ENCODE measurements at places on chromosomes 3 and 15.

GRCh38 chr15:48463366-48463880, 132.2 kb downstream of the DUT start:
- no peak for DNase-seq

DNA sequence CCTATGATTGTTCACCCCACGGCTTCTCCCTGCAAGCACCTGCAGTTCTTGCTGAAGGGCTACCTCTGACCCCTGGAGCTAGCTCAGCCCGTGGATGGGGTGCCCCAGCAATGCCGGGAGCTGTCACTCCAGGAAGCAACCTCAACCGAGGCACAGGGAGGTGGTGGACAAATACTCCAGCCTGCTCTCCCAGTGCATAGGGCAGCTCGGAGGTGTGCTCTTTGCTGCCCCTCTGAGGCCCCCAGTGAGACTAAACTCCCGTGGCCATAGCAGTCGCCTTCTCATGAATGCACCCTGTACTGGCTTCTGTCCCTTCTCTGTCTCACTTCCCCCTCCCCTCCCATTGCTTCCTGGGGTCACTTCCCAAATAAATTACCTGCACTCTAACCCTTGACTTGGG, 48.5 kb downstream of the LINGO1 start:
- peak; percentile 5 for DNase-seq

DNA sequence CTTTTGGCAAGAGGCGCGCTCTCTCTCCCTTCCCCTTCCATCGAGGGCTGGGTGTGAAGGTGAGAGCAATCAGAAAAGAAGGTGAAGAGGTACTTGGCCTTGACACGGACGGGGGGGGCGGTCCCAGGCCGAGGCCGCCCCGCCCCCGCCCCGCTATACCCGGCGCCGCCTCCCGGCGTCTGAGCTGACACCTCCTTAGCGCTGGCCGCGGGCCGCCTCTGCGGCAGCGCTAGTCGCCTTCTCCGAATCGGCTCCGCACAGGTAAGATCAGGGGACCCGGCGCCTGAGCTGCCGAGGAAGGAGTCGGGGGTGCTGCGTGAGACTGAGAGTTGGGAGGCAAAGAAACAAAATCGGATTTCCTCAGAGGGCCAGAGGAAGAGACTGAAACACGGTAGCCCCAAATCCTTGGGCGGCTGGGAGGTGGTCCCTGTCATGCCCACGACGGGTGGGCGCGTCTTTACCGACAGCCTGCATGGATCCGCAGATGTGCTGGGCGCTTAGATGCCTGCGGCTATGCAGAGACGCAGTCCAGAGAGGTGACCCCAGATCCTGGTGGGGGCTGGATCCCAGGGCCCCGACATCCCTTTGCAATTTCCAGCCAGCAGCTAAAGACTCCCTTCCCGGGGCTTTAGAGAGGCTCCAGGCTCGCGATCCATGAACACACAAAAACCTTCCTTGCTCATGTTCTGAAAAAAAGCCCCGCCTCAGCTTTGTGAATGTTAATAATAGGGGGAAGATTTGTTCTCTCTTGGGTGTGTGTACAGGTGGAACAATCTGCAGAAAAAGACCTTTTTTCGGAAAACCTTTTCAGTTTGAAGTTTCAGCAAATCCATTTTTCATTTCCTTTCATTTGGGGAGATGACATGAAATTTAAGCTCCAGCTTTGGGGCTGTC, at the start of gene ENTPD3:
ENTPD3 (plus strand) TSS at position 184 of the 894 bp plus-strand sequence. CDS start 874 bp downstream, outside the sequence.
- peak; percentile 29 for DNase-seq

- no peak for DNase-seq
Measured at GRCh38 chr15:59020322-59020721, 32.9 kb downstream of the RNF111 start.

GRCh38 chr15:76932135-76932966, 802 bp downstream of the RCN2 start:
- DNase-seq, result peak; percentile 26

- DNase-seq, result no peak
Measured at GRCh38 chr3:14290631-14291385, 111.6 kb upstream of the SLC6A6 start.

DNA sequence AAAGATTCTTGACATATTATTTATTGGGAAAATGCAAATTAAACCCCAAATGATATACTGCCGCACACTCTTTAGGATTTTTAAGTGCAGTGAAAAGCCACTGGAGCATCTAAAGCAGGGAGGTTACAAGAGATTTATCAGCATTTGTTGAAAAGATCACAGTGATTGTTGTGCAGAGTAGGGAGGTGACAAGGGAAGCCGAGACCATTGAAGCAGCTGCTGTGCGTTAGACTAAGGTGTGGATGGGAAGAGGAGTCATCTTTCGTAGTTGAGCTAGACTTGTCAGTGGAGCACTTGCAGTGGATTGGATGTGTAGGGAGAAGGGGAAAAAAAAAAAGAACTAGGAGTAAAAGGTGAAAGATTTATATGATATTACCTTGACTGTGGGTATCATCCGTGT, 854.6 kb downstream of the NTRK3 start:
- no peak for DNase-seq

GRCh38 chr15:83065431-83065830, 1.6 kb downstream of the BTBD1 start:
- DNase-seq, result peak; percentile 18

- DNase-seq, result no peak
Measured at GRCh38 chr3:105938101-105938500, 69.3 kb upstream of the CBLB start.

- no peak for DNase-seq
Measured at GRCh38 chr15:81373775-81374395, at the start of gene TMC3. Gene TMC3 (minus strand): TSS chr15:81374213. CDS start chr15:81374077, 136 bp downstream.

DNA sequence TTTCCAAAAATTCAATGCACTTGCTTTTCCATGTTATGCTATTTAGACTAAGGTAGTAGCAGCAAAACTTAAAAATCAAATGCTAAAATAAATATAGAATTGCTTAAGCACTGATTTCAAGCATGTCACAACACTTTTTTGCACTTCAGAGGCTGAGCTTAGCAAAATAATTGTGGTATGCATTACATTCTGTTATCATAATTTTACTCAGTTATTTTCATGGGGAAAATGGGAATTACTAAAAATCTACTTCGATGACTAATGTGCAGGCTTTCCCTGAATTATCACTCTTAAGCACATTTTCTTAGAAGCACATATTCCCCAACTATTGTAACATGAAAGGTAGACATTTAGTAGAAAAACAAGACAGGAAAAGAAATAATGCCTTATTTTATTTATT, 322.4 kb upstream of the CBLB start:
- no peak for DNase-seq

GRCh38 chr15:59622289-59622688, 10.7 kb downstream of the GCNT3 start:
- peak; percentile 63 for DNase-seq

- no peak for DNase-seq
Measured at GRCh38 chr15:84949043-84949442, 32.6 kb upstream of the PDE8A start.

DNA sequence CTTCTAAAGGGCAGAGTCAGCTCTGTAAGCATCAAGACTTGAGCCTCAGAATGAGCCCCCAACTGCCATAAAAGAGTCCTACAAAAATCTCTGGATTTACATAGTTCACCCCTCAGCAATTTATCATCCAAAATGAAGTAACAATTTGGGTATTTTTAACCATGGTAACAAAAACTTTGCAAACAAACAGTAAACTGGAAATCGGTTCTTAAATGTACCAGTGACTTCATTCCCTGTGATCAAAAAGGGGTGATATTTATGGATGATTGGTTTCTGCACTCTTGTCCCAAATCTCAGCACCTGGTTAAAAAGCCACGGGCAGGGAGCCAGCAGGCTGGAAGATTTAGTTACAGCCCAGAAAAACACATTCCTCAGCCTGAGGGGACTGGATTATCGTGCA, 73.6 kb downstream of the TFG start:
- DNase-seq, result no peak

DNA sequence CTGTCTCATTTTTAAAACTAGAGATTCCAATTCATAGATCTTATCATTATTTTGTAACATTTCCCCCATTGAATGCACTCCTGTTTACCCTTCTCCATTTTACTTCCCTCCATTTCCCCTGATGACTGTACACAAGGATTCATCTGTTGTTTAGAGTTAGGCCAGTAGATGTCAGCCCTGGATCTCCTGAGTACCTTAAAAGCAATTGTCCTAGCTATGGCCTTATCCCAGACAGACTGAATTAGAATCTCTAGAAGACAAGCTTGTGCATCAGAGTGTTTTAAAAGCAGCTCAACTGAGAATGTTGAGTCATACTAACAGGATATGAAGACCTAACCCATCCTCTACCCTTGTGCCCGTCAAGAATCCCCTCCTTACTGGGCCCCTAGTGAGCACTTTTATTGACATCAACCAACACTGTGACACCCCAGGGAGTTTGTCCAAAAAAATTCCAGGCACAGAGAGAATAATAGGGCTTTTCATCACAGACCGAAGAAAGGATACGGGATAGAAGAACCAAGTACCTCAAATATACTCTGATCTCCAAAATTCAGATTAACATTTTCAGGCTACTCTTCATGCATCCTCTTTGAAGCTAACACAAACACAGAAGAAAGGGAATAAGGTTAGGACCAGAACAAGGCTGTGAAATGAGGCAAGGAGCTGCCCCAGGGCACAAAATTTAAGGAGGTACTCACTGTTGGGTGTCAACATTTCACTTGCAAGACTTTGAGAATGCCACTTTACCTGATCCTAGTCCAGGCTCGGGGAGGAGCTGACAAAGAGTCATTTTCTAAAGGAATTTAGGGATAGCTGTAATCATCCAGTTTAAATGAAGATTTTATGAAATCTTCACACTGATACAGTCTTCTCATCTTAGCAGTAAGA, 17.1 kb downstream of the ZBED2 start:
- DNase-seq, result peak; percentile 43

- DNase-seq, result no peak
Measured at GRCh38 chr3:117550766-117551165, 841.2 kb downstream of the TUSC7 start.

- no peak for DNase-seq
Measured at GRCh38 chr3:187802203-187802927, 57.1 kb upstream of the BCL6 start.

- no peak for DNase-seq
Measured at GRCh38 chr15:95690631-95691340, 639.7 kb upstream of the NR2F2 start.

DNA sequence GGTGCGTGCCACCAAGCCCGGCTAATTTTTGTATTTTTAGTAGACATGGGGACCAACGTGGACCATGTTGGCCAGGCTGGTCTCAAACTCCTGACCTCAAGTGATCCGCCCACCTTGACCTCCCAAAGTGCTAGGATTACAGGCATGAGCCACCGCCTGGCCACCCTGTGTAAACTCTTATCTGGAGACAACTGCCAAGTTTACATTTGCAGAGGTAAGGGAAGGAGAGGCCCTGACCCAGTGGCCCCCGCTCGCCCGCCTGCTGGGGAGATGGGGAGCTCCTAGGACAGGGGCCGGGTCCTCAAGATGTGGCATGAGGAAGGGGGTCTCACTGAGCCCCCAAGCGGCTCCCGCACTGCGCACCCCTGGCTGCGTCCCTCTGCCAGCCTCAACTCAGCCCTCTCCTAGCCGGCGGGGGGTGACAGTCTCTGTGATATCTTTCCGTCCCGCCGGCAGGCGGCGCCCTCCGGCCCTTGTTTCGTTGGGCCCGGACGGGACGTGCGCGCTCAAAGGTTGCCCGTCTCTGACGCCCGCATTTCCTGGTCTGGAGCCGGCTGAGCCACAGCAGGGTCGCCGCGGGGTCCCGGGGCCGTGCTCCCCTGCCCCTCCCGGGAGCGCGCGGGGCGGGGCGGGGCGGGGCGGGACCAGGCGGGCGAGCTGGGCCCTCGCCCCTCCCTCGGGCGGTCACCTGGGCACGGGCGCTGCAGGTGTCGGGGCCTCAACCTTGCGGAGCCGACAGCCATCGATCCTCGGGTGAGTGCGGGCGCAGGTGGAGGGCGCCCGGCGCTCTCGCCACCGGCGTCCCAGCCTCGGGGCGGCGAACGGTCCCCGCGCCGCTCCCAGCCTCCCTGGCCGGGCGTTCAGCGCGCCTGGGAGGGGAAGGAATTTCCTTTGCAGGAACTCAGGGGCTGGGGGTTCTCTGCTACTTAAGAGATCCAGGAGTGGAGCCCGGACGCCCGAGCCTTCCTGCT, at the start of gene GPR160:
GPR160 (plus strand) TSS at position 533 of the 971 bp plus-strand sequence. CDS start 45,978 bp downstream, outside the sequence.
- DNase-seq, result peak; percentile 84

DNA sequence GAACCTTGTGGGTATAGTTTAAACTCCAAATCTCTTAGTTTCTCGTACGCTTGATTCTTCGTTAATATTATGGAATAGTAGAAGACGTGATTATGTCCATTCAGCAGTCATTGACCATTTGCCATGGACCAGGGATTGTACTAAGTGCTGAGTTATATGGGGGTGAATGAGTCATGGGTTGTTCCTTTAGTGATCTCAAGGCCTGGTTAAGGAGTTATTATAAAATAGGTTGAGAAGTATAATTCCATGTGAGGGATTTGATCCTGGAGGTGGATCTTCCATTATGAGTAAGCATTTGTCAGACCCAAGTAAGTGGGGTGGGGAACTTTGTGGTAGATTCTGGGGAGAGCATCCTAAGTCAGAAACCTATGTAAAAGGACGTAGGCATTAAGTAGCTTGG, 15.4 kb downstream of the NR2C2 start:
- no peak for DNase-seq

- peak; percentile 65 for DNase-seq
Measured at GRCh38 chr15:62306851-62307504, 141.9 kb upstream of the C2CD4B start.

DNA sequence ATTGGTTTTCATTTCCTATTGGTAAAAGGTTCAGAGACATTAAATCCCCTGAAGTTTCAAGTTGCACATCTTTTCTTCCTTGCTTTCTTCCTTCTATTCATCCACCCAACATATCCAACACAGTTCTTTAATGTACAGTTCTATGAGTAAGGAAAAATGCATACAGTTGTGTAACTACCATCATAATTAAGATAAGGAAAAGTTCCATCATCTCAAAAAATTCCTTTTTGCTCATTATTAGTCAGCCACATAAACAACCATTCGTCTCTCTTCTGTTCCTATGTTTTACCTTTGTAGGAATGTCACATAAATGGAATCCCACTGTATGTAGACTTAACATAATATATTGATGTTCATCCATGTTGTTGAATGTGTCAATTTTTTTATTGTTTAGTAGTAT, 211.1 kb upstream of the ADAMTS9 start:
- DNase-seq, result no peak

All from hematopoietic multipotent progenitor cell treated with erythropoietin and hydrocortisone succinate and interleukin-3 and kit ligand, for 8 days (in vitro differentiated cells).